ENCODE measurements at places on chromosomes 1 and 21.

- DNase-seq = no peak
Measured at GRCh38 chr1:43879996-43880395, 53.6 kb upstream of the ARTN start.

DNA sequence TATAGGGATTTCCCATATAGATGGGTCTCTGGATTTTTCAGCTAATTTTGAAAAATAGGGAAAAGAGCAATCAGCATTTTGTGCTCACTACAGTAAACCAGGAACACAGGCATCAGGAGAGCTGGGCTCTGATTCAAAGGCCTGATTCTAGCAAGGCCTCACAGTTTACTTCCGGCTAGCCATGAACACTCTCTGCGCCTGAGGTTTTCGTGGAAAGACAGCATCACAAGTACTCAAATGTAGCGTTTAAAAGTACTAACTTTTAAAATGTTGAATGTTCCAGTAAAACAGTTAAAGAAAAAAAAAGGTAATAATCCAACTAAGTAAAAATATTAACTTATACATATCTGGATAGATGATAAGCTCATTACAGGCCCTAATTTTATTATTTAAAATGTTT, 120.6 kb downstream of the SLC45A1 start:
- DNase-seq = no peak

- DNase-seq = no peak
Measured at GRCh38 chr21:38820471-38821239, 14.9 kb downstream of the ETS2 start.

DNA sequence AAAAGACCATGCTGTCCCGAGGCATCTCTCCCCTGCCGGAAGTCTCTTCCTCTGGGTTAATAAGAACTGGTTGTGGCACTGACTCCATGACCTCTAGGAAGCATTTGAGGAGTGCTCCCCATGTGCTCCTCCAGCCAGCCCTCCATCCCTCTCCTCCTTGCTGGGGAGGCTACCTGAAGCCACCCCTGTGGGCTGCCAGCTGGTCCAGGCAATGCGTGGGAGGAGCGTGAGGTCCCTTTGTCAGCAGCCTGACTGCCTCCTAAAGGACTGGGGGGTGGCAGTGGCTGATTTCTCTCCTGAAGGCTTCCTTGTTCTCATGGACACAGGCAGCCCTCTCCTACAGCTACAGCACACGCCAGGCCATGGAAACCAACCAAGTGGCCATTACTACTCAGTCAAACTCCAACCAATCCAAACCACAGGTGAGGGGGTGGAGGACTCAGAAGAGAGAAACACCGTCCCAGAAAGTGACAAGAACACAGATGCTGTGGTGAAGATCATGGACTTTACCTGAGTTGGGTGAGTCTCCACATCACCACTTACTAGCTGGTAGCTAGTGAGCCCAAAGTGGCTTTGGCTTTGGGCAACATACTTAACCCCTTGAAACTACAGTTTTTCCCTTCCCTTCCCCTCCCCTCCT, 35.2 kb downstream of the NENF start:
- no peak for DNase-seq

- no peak for DNase-seq
Measured at GRCh38 chr1:171984262-171984661, 143.0 kb downstream of the DNM3 start.

DNA sequence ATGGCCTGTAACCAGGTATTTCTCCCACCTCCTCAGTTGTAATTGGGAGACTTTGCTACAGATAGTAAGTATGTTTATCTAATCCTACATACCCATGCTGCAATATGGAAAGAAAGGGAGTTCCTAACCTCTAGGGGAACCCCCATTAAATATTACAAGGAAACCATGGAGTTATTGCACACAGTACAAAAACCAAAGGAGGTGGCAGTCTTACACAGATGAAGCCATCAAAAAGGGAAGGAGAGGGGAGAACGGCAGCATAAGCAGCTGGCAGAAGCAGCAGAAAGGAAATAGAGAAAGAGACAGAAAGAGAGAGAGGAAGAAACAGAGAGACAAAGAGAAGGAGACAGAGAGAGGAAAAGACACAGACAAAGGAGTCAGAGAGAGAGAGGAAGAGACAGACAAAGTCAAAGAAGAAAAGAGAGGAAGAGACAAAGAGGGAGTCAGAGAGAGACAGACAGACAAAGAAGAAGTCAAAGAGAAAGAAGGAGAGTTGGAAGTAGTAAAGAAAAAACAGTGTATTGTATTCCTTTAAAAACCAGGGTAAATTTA, 142.9 kb downstream of the FASLG start:
- no peak for DNase-seq

DNA sequence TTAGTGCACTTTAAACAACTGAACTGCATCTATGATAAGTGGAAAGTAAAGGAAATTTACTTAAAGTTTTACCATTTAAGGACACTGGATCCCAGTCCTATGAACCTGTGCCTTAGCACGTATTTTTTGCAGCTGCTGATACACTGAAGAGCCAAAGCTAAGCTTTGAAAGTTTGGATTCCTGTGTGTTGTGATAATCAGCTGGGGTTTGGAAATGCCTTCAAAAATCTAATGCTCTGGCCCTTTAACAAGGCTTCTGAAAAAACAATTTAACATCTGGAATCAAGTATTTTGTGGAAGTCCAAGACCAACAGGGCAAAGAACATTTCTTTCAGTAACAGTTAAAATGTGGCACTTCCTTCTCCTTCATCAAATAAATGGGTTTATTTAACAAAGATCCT, 51.8 kb downstream of the DDAH1 start:
- DNase-seq = no peak

DNA sequence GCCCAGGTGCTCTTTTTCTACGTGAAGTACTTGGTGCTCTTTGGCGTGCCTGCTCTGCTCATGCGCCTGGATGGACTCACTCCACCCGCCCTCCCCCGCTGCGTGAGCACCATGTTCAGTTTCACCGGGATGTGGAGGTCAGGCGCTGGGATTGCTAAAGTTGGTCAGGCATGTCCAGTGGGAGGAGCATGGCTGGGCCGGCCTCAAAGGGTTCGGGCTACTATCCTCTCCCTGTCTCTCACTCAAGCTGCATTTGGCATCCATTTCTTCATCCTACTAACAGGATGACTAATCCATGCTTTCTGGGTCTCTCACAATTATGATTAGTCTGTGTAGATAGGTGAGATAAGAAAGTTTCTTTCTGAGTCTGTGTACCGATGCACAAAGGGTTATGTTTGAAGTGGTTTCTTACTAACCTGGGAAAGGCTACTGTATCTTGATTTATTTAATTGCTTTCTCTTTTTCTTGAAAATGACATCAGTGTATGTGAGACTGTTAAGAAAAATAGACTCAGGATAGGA, 135.9 kb downstream of the HHAT start:
- no peak for DNase-seq

DNA sequence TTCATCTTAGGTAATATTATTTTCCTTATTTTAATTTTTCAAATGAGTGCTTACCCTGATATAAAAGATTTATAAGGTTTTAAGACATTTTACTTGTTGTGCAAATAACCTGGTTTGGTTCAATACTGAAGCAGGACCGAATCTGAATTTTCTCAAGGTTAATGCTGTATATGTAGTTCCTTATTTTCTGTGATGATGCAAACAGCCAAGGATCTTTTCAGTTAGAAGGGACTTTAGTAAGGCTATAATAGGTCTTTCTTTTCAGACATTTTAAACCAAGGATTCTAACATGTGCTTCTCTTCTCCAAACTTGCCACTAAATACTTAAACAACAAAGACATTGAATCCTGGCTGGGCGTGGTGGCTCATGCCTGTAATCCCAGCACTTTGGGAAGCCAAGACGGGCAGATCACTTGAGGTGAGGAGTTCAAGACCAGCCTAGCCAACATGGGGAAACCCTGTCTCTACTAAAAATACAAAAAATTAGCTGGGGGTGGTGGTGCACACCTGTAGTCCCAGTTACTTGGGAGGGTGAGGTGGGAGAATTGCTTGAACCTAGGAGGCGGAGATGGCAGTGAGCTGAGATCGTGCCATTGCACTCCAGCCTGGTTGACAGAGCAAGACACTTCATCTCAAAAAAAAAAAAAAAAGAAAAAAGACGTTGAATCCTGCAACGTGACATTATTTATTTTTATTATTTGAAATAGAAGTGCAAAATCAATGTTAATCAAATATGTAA, 3.2 kb upstream of the ARPC5 start:
- no peak for DNase-seq

- DNase-seq = no peak
Measured at GRCh38 chr1:26945728-26946127, 14.5 kb downstream of the KDF1 start.

GRCh38 chr1:199377211-199377610, 650.3 kb upstream of the NR5A2 start:
- DNase-seq = no peak

DNA sequence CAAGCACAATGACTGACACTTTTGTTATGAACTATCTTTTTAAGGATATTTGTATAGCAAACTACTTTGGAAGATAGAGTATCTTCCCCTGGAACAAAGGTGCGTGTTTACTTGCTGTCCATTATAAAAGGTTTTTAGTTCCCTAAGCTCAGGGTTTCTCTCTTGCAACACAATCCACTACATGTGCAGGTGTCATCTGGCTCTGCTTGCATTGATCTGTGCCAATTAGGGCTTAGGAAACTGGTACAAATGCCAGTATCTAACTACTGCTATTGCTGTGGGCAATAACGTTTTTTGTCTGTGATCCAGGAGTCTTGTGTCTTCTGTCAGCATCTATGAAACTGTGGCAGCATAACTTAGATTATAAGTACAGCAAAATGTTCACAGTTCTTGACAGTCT, 68.3 kb upstream of the ABCD3 start:
- DNase-seq = no peak

DNA sequence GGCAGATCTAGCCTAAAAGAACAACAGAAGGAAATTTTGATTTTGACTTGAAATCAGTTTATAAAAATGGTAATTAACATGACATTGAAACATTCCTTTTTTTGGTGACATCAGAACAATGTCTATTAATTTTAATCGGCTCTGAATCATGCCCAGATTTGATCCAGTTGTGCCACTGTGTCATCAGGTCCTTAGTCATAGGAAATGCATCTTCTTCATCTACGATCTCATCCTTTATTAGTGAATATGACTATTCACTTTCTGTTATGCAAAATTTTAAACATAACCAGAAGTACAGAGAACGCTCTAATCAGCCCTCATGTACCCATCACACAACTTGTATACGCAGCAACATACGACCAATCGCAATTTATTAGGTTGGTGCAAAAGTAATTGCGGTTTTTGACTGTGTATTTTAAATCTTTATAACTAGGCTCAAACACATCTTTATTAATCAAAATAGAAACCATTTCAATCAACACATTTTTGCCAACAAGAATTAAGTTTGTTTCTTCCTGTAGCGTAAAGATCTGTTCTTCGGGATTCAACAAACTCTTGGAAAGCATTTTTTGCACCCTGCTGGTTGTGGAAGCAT, 40.3 kb upstream of the TLR5 start:
- DNase-seq = no peak
